Testis (tissue), 5 donors: ENCODE measurements at places on chromosomes 7 and 10. TPM values are rescaled to one million over a fixed set of nuclear protein-coding genes. Genes with fewer than 3 reads are reported as not detected.

The LRRC4 gene
- polyA plus RNA-seq: 17.0 TPM

The GBX1 gene
- 7.2 TPM for polyA plus RNA-seq

The REEP3 gene
- 45.2 TPM for polyA plus RNA-seq

The ABHD11 gene
- polyA plus RNA-seq: 21.6 TPM

- no peak for DNase-seq
Measured at GRCh38 chr10:75654772-75655171, 223.3 kb downstream of the LRMDA start.

The PTPRZ1 gene
- polyA plus RNA-seq: 2.2 TPM

DNA sequence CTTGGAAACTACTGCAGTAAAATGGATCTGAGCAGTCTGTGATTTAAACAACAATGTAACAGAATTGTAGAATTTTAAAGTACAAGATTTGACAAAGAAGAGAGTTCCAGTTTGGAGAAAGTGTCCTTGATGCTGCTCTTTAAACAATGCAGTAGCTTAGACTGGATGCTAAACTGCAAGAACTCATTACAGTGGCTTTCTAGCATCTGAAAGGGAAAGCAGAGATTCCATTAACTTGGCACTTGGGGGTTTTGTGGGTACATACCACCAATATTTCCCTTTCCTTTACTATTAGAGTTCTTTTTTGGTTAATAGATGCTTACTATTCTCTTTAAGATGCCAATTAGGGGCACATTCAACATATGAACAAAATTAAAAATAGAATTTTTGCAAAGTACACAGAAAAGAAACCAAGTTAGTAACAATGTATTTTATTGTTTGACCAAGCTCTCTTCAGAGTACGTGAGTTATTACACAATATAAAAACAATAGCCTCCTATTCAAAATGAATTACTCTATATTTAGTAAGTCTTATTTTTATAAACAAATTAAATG is 11.9 kb downstream of the PSTK start:
- DNase-seq: no peak

The TEX36 gene
- polyA plus RNA-seq: 41.5 TPM

The UPK3BL2 gene
- 4.4 TPM for polyA plus RNA-seq

DNA sequence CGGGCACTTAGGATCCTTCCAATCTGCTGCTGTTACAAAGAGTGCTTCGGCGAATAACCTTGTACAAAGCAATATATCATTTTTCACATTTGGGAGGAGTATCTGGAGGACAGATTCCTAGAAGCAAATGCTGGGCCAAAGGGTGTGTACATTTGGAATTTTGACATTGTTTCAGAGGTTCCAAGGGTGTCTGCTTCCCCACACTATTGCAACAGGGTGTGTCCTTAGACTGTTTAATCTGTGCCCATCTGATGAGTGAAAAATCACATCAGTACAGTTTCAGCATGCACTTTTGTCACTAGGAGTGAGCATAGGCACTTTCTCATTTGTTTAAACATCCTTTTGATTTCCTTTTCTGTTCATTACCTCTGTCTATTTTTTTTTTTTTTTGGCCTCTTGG is 8.6 kb upstream of the ELFN1 start:
- DNase-seq: no peak

The VIPR2 gene
- 2.5 TPM for polyA plus RNA-seq

The FKBP9 gene
- 43.5 TPM for polyA plus RNA-seq

DNA sequence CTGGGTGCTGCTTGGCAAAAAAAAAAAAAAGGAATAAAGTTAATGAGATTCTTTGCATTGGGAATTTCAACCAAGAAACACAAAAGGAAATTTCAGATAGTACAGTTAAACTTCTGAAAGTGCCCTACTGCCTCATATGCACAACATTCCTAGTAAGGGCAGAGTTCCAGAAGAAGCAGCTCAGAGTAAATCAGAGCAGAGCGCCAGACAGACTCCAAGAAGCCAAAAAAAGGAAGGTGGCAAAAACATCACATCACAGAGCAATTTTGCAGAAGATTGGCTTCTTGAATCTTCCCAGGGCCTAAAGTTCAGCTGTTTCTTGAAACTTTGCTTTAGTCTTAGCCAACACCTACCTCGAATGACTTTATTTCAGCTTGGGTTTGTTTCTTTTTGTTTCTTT is 544.1 kb downstream of the XPNPEP1 start:
- no peak for DNase-seq

GRCh38 chr10:22489467-22489866 is 144.2 kb downstream of the SPAG6 start:
- no peak for DNase-seq

The HYAL4 gene
- 2.4 TPM for polyA plus RNA-seq

- DNase-seq: no peak
Measured at GRCh38 chr7:2629746-2630681, 1.8 kb upstream of the TTYH3 start.

DNA sequence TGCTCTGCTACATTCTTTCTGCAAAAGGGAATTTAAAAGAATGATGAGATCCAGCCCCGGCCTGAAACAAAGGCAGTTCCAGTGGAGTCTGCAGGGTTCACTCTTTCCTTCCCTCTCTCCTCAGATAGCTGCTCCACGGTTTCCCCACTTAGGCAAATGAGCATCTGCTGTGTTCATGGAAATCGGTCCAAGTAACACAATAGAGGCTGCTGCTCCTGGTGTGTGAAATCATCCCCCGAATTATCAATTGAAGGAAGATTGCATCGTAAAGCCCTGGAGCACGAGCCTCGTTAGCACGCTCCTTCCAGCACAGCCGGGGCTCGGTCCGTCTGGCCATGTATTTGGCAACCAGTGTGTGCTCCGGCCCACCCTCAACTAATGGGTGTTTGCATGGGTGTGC is 108.3 kb upstream of the DPP6 start:
- DNase-seq: no peak

DNA sequence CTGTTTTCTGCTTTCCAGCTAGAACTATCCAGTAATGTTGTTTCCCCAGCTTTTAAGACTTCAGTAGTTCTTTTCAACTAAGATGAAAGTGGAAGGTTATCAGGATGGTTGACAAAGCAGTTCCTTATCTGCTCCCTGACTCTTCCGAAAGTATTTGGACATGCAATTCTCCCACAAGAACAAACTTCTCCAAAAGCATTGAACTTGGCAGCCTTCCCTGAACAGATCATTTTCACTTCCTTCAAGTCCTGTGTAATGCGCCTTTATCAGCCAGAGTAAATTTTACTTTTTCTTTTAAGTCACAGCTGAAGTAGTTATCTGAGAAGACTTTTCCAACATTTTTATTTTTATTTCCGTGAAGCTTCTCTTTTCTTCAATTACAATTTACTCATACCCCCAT is 39.7 kb downstream of the CDC14C start:
- no peak for DNase-seq

The LBX1 gene
- not detected for polyA plus RNA-seq

The STEAP4 gene
- polyA plus RNA-seq: 15.2 TPM

- DNase-seq: no peak
Measured at GRCh38 chr10:132498562-132499366, 38.8 kb upstream of the INPP5A start.

GRCh38 chr10:60041489-60042133 is 135.3 kb upstream of the CCDC6 start:
- DNase-seq: no peak

The PON1 gene
- polyA plus RNA-seq: 0.61 TPM

The EBLN1 gene
- polyA plus RNA-seq: 3.5 TPM

- DNase-seq: no peak
Measured at GRCh38 chr7:138958391-138958956, 22.7 kb downstream of the KIAA1549 start.
